Activated CD4-positive, CD25-positive, alpha-beta regulatory T cell treated with anti-CD3 and anti-CD28 coated beads, Interleukin-2, amount 50 U/mL, for 16 hours (primary cell): ENCODE measurements at places on chromosomes 13 and 19.

- no peak for DNase-seq
These were observed 189.7 kb downstream of the ENOX1 start for GRCh38 chr13:43596924-43597598.

GRCh38 chr13:54124700-54125099 lies 1096.1 kb downstream of the OLFM4 start:
- no peak for DNase-seq

- no peak for DNase-seq
These were observed 1.8 kb downstream of the DACH1 start for GRCh38 chr13:71864986-71865873.

DNA sequence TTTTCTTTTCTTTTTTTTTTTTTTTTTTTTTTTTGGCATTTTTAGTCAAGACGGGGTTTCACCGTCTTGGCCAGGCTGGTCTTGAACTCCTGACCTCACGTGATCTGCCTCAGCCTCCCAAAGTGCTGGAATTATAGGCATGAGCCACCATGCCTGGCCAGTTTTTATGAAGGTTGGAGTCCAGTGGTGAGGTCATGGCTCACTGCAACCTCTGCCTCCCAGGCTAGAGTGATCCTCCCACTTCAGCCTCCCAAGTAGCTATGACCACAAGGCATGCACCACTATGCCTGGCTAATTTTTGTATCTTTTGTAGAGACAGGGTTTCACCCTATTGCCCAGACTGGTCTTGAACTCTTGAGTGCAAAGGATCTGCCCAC lies 4.2 kb downstream of the SNRPA start:
- DNase-seq, result no peak

GRCh38 chr19:39297931-39298634 lies 1.9 kb downstream of the IFNL1 start:
- no peak for DNase-seq

GRCh38 chr19:45863840-45864628 lies at the start of gene FOXA3:
Gene FOXA3, plus strand, starts transcription at chr19:45864326. Its CDS starts 131 bp downstream, at chr19:45864457.
- no peak for DNase-seq

- DNase-seq, result no peak
These were observed 412.5 kb upstream of the PCDH9 start for GRCh38 chr13:67642657-67643056.

GRCh38 chr13:110286833-110287819 lies 19.8 kb downstream of the COL4A1 start:
- no peak for DNase-seq

- no peak for DNase-seq
These were observed 314.1 kb downstream of the ZNF536 start for GRCh38 chr19:30686176-30686820.
